ENCODE measurements at places on chromosomes 13 and 19. TPM values are rescaled to one million over a fixed set of nuclear protein-coding genes. Genes with fewer than 3 reads are reported as not detected.
A peak's percentile ranks its signal among the peaks of the same experiment; 100 is the strongest.

GRCh38 chr19:7926021-7926726, at the start of gene CTXN1:
Gene CTXN1 (minus strand): TSS chr19:7926135. CDS start chr19:7925538, 597 bp downstream.
- H3K27me3 ChIP-seq: no peaks in the 10 kb centered on the region
- DNase-seq: peak; percentile 40
- peak within 1 kb of the TSS; percentile 28 for H3K4me3 ChIP-seq
- H3K36me3 ChIP-seq: peaks cover 9% of the 10 kb centered on the region
- peaks cover 24% of the 10 kb centered on the region for H3K4me1 ChIP-seq
- H3K27ac ChIP-seq: no peak within 1 kb of the TSS

DNA sequence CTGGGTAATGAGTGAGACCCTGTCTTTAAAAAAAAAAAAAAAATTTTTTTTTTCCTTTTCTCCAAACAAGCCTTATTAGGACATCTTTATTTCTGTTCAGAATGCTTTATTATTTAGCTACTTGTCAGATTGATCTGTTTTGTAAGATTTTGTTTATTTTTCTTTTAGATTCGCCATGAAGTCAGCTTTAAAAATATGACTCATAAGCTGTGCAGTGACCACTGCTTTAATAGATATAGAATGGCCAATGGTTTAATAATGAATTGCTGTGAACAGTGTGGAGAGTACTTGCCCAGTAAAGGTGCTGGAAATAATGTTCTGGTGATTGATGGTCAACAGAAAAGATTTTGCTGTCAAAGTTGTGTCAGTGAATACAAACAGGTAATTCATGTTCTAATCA, 47.7 kb downstream of the ZMYM2 start:
- H3K27ac ChIP-seq: no peak overlapping the region
- H3K27me3 ChIP-seq: no peaks in the 10 kb centered on the region
- H3K4me1 ChIP-seq: no peaks in the 10 kb centered on the region
- DNase-seq: peak; percentile 28
- H3K4me3 ChIP-seq: no peak overlapping the region

ZNF714 gene
- total RNA-seq: 15.0 TPM

GRCh38 chr13:32993145-32993544, 23.1 kb upstream of the KL start:
- no peaks in the 10 kb centered on the region for H3K36me3 ChIP-seq
- no peak for DNase-seq
- no peak overlapping the region for H3K4me3 ChIP-seq

GRCh38 chr13:99486996-99487395, 14.3 kb upstream of the TM9SF2 start:
- H3K27me3 ChIP-seq: peaks cover 10% of the 10 kb centered on the region
- H3K27ac ChIP-seq: no peak overlapping the region
- H3K4me3 ChIP-seq: no peak overlapping the region
- H3K4me1 ChIP-seq: no peaks in the 10 kb centered on the region

ATXN8OS gene
- not detected for total RNA-seq
